Activated CD4-positive, alpha-beta T cell treated with anti-CD3 and anti-CD28 coated beads for 36 hours (primary cell): ENCODE measurements at places on chromosomes 3 and 15.

GRCh38 chr3:99477650-99478049 is 160.7 kb upstream of the COL8A1 start:
- DNase-seq, result no peak

- DNase-seq, result no peak
These were observed 74.2 kb upstream of the BHLHE40 start for GRCh38 chr3:4904811-4905695.

GRCh38 chr3:124513610-124513997 is 216.6 kb upstream of the UMPS start:
- DNase-seq, result no peak

DNA sequence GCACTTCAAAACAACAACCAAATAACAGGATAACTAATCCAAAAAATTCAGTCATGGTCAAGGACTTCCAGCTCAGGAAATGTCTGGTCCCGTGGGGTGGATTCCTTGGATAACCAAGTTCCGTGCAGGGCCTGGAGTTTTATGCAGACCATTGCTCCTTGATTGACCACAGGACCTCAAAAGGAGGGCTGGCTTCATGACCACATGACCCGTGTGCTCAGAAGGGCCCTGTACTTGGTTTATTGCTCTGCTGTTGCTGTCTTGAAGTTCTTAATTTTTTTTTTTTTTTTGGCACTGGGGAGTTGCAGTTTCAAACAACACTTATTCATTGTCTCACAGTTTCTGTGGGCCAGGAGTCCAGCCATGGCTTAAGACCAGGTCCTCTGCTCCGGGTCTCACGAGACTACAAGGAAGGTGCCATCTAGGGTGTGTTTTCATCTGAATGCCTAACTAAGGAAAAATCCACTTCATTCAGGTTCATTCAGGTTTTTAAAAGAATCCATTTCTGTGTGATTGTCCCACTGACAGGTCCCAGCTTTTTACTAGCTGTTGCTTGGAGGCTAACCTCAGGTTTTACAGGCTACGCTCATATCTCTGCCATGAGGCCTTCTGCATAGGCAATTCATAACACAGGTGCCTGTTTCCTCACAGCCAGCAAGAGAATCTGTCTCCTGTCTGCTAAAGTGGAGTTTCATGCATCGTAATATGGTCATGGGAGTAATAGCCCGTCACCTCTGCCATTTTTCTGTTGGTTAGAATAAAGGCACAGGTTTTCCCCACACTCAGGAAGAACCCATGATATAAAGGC is 65.3 kb downstream of the FLNB start:
- no peak for DNase-seq

DNA sequence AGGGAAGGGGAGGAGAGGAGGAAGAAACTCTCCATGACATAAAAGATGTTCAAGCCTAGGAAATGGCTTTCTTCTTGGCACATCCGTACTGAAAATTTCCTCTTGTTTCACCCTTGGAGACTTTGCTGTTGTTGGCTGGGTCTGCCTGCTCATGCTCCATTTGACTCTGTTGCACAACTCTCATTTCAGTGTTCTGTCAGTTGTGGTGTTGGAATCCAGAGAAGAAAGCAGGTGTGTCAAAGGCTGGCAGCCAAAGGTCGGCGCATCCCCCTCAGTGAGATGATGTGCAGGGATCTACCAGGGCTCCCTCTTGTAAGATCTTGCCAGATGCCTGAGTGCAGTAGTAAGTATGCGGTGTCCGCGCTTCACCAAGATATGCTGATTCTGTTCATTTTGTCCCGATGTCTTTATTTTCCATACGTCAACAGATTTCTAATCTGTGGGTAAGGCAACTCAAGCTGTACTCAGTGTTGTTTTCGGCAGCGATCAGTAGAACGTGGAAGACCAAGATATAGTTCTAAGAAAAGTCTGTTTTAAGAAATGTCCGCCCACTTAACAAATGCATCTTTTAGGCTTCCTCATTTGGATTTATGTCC is 265.2 kb upstream of the GOLGA6L4 start:
- no peak for DNase-seq

- no peak for DNase-seq
These were observed 4.8 kb downstream of the MYL3 start for GRCh38 chr3:46858456-46858855.

- DNase-seq, result no peak
These were observed 5.0 kb upstream of the VGLL4 start for GRCh38 chr3:11648735-11649134.

- peak; percentile 38 for DNase-seq
These were observed 683.7 kb downstream of the TBL1XR1 start for GRCh38 chr3:176513604-176514003.

DNA sequence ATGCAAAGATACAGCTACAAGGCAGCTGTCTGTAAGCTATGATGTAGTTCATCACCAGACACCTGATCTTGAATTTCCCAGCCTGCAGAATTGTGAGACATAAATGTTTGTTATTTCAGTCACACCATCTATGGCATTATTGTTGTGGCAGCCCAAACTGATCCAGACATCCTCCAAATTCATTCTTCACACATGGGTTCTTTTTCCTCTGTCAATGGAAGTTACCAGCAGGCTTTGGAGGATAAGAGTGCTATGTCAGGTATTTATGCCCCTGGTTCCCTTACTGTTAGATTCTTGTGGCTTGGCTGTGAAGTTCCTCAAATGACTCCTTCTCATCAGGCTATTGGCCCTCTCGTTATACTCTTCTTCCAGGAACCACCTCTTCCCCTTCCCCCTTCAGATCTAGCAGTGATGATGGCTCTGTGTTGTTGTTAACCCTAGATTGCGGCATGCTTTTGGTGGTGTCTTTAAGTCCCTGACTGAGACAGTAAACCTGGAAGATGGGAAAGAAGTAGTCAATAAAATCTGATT is 91.0 kb upstream of the CHMP2B start:
- no peak for DNase-seq

DNA sequence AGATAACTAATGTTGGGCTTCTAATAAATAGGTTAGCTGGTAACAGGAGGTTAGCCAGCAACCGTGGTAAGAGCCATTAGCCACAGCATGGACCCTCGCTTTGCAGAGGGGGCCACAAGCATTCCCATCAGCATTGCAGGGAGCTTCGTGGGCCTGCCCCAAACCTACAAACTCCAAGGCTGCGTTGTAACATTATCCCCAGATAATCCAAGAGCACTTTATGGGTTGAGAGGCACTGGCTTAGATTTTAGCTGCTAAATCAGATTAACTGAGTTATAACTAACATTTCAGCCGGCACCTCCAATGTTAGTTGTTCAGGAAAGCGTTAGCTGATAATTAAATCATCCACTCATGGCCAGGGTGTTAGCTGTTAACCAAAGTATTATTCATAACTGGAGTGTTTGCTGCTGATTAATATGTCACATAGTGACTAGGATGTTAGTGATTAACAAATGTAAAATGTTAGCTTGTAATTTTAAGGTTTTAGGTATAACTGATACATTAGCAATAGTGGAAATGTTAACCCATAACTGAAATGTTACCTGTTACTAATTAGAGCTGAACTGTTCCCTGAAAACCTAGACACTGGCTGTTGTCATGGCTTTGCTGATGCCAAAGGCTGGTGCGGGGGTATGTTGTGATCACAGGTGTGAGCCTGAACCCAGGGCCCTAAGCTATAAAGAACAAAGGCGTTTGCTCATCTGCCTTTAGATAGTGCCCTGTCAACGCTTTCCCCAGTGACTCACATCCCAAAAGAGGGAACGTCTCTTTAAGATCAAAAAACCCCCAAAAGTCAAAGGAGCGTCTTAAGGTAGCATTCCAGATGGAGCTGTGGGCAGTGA is 56.2 kb downstream of the SLC6A6 start:
- DNase-seq, result peak; percentile 29

GRCh38 chr15:46297766-46298165 is 662.9 kb downstream of the SQOR start:
- no peak for DNase-seq

GRCh38 chr3:4633078-4634004 is 140.2 kb downstream of the ITPR1 start:
- no peak for DNase-seq

DNA sequence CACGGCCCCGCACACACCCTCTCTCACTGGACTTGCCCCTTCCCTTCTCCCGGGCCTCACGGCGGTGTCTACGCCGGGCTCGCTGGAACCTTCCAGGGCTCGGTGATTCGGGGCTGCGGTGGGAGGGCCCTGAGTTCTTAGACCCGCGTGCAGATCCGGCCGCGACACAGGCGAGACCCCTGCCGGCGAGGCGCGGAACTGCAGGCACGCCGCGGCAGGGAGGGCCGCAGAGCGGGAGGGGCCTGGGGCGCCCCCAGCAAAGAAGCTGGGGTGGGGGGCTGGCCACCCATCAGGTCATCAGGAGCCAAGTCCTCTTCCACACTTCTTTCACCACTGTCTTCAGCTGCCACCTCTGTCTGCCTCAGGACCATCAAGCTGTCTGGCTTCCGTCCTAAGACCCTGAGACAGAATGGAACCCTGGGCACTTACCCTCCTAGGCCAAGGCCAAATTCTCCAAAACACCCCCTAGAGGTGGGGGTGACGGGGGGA is 164.5 kb downstream of the XXYLT1 start:
- DNase-seq, result peak; percentile 80

DNA sequence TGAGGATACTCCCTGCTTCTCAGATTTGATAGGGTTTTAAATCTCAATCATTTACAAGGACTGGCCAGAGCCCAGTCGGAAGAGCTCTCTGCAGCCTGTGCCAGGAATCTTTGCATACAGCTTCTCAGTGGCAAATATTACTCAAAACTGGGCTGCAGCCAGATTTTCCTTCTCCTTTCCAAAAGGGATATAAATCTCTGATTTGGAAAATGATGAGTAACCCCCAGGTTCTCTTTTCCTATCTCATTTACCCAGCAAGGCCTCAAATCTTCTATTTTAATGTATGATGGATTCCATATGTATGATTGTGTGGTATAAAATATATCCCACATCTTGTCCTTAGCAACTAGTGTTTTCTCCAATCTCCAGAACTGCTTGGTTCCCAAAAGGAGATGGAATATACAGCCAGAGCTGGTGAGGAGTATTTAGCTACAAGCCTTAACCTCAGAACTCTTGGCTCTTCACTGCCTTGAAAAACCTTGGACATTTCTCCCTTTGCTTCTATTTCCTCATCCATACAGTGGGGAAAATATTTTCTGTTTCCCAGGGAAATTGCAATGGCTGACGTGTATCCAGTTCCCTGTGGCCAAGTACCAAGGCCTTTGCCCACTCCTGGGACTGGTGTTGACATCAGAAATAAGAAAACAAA is 114.4 kb downstream of the ATG7 start:
- DNase-seq, result no peak

DNA sequence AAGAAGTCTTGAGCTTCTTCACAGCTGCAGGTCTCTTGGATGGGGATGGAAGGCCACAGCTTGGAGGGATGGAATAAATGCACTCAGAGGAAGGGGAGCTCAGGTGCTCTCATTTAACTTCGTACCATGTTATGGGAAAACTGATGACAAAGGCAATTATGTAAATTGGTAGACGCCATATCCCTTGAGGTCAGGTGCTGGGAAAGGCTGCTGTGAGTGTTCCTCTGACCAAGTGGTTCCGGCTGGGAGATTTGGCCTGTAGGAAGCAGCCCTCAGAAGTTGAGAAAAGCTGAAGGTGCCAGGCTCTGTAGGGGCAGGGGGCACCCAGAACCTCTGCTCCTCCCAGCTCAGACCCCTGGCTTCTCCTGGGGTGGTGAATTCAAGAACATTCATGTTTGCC is 47.1 kb downstream of the FAH start:
- DNase-seq, result no peak

GRCh38 chr3:173397161-173398110 is at the start of gene NLGN1:
Gene NLGN1, plus strand, starts transcription at chr3:173397744.
- DNase-seq, result peak; percentile 21

- DNase-seq, result no peak
These were observed 588.8 kb upstream of the BCHE start for GRCh38 chr3:166425900-166426611.

DNA sequence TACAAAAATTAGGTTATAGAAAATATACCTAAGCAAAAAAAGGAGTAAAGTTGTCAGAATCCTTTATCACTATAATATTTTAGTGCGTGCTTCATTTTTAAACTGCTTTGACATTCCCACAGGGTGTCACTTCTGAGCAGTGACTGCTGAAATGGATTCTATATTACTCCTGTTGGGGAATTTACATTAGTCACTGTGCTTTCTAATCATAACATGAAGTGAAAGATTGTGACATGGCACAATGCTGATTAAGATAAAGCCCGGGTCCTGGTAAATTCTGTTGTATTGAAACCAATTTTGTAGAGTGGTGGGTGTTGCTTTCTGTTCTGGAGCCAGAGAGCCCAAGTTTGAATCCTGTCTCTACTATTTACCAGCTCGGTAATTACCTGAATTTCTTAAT is 36.4 kb upstream of the EHHADH start:
- DNase-seq, result peak; percentile 20

- no peak for DNase-seq
These were observed 86.1 kb upstream of the SERPINI2 start for GRCh38 chr3:167559924-167560323.

DNA sequence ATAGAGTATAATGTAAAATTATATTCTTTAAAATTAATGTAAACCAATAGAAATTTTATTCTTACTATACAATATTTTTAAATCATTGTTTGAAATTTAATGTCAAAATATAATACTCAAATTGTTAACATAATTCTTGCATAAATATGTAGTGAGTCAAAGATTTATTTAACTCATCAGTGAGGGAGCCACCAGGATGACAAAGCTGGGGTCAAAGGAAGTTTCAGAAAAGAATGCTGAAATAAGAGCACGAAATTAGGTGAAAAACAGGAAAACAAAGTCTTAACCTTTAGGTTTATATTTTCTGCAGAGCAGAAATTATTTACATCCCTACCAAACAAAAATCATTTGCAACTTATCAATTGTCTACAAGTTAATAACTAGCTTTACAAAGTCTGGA is 74.1 kb downstream of the DIPK2A start:
- DNase-seq, result no peak

DNA sequence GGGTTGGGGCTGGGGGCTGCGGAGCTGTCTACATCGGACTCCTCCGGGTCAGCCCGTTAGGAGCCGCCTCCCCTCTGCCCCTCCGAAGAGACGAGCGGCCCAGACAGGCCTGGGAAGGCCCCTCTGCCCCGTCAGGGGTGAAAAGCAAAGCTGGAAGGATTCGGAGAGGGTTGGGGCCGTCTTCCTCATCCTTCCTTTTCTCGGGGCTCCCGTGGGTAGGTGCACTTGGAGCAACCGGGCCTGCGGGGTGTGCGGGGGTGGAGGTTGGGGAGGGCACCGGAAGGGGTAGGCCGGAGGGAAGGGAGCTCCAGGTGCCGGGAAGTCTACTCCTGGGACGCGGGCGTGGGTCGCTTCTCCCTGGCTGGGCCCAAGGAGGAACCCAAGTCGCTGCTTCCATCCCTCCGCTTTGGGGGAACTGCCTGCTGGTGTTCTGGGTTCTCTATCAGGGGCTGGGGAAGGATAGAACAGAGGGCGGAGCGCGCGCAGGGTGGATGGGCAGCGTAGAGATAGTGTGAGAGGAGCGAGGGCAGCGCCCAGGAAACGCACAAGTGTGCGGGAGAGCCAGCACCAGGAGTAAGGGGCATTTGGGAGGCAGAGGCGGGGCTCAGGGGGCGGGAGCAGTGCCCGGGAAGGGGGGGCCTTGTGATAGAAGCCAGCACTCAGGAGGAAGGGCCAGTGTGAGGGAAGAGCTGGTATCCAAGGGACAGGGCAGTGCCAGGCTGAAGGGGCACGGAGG is 590 bp downstream of the POLR2H start:
- peak; percentile 69 for DNase-seq

GRCh38 chr3:162367429-162368260 is 871.0 kb downstream of the OTOL1 start:
- no peak for DNase-seq
